Fibroblast of lung (primary cell): ENCODE measurements at places on chromosomes 16 and 17. TPM values are rescaled to one million over a fixed set of nuclear protein-coding genes. Genes with fewer than 3 reads are reported as not detected.

DNA sequence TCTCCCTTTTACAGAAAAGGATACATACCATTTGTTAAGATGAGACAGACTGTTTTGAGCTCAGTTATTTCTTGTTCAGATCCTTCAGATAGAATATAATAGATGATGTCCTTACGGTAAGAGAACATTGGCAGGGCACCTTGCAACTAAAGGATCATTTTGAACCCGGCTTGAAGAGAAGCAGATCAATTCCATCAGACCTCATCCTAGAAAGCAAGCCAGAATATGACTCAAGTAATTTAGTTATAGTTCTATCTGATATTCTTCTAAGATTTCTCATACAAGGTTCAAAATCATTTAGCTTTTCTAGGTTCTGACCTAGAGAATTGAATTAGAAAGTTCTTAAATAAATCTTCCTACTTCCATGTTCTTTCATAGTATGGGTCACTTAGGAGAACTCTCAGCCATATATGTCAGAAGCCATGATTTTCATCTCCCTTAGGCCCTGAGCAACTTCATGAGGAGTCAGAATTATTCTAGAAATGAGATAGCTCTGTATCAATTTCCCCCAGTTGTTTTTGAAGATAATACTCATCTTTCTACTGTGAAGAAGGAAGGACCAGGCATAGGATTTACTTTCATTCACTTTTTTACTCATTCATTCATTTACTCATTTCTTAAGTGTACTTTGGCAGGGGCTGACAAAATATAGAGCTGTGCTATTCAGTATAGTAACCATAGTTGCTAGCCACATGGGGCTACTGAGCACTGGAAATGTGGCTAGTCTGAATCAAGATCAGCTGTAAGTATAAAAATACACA lies 2.5 kb upstream of the CMTM1 start:
- DNase-seq: no peak

DNA sequence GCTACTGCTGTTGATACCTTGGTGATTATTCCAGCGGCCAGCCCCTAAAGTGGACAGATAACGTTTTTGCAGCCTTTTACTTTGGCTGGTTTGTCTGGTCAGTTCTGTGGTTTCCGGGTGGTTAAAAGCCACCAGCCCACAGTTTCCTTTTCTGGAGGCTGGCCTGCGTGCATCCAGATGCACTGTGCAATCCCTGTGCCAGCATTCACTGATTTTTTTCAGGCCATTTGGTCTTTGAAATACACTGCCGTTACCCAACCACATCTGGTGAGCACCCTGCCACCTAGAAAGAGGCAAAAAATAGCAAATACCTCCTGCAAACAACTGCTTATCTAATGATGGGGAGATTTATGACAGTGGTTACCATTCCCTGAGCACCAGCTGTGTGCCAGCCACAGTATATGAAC lies 797 bp downstream of the NUDT7 start:
- peak; percentile 76 for DNase-seq

ORC6 gene
- 1.3 and 5.0 TPM in 2 replicates for total RNA-seq

DNA sequence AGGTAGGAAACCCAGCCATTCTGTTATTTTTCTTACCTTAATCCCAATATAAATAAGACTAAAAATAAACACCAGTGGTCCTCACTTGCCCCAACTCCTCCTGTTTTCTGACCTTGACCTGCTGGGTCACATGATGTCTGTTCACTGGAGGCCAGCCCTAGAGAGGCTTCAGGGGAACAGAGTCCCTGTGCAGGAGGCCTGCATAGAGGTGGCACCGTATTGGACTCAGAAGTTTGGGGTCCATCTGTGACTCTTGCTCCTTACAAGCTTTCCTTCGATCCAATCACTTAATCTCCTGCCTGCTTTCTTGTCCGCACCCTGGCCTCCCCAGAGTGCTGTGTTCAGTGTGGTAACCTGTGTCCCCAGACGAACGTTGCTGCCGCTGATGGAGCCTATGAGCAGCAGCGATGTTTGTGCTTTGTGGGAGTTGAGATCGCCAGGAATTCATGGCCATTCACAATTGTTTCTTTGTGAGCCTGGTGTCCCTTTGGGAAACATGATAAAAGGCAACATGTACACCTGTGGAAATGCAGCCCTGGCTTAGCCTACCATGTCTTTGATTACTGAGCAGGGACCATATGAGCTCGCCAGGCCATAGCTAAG lies 4.7 kb downstream of the IGSF6 start:
- no peak for DNase-seq

GRCh38 chr16:81035398-81035974 lies at the start of gene ATMIN:
Gene ATMIN (plus strand): TSS chr16:81035842. CDS start chr16:81035871, 29 bp downstream.
- DNase-seq: peak; percentile 69

DNA sequence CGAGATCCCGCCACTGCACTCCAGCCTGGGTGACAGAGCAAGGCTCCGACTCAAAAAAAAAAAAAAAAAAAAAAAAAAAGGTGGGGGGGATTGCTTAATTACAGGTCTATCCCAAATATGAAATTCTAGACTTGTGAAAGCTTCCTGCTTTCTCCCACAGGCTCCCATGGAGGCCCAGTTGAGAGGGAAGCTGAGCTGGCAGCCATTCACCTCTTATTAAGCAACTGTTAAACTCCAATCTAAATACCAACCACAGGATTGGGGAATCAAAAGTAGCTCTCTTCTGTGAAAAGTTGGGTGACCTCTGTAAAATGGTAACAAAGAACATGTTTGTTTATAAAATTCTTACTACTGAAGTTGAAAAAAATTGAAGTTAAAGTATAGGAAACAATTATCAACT lies 45.8 kb upstream of the STAC2 start:
- DNase-seq: no peak

GPR142 gene
- not detected in 2 replicates for total RNA-seq

DNA sequence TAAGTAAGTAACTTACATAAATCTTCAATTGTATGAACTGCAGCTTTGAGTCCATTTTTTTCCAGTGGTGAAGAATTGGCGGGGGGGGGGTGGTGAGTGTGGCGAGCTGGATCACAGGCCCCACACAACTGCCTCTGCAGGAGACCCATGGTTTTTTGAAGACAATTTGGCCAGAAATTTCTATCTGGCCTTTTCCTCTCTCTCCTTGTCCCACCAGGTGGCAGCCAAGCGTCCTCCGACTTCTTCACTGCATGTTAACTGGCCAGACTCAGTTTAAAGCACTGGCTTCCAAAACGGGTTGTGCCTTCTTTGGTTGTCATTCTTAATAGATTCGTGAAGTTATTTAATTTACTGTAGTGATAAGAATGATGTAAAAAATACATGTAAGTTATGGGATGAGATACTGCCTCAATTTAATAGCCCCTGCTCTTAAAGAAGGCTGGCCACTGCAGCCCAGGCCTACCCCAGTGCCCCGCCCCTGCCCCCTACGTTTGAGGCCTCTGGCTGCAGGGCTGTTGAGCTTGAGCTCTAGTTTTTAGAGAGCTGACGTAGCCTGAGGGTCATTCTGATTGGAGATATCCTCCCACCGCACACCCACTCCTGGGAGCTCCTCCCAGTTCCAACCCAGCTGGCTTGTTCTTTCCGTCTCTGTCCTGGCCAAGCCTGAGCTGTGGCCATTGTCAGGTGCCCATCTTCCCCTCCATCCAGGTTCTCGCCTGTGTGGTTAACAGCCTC lies 36.4 kb downstream of the AKAP1 start:
- peak; percentile 51 for DNase-seq

DNA sequence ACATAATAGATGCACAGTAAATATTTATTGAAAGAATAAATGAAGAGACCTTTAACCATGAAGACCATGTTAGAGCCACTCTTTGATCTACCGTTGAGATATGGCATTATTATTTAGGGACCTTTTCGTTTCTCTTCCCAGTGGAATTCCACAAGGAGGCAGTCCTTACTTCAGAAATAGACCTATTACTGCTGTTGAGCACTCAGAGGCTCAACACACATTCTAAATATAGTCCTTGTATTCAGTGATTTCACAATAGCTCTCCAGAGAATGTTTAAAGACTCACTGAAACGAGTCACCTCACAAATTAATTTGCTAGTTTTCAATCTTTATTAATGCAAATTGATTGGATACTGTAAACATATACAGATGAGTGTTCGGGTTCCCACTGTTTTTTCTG lies 603.8 kb downstream of the CDH8 start:
- DNase-seq: no peak

- no peak for DNase-seq
These were observed 42.1 kb upstream of the BHLHA9 start for GRCh38 chr17:1227917-1228780.

DNA sequence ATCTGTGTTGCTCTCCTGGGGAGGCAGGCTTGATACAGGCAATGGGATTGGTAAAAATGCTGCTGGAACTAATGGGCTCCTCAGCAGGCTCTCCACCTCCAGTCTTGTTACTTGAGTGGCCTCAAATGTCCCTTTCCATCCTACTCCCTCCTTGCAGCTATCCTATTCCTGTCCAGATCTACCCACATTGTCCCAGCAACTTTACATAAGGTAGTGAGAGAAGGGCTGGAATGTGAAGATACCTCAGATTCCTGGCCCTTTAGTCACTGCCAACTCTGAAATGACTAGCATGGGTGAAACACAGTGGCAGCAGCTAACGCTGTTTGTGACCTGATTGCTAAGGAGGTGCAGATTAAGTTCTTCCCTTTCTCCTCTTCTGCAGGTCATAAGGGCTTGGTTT lies 210.1 kb upstream of the HS3ST4 start:
- peak; percentile 9 for DNase-seq

GRCh38 chr17:59160157-59161025 lies 4.8 kb downstream of the PRR11 start:
- DNase-seq: peak; percentile 29

GRCh38 chr16:2271848-2272461 lies 4.0 kb upstream of the RNPS1 start:
- no peak for DNase-seq

SOX8 gene
- total RNA-seq: under 0.01 TPM in 1 of 2 replicates, not detected in the other

OR2C1 gene
- total RNA-seq: under 0.01 and 0.17 TPM in 2 replicates

DNA sequence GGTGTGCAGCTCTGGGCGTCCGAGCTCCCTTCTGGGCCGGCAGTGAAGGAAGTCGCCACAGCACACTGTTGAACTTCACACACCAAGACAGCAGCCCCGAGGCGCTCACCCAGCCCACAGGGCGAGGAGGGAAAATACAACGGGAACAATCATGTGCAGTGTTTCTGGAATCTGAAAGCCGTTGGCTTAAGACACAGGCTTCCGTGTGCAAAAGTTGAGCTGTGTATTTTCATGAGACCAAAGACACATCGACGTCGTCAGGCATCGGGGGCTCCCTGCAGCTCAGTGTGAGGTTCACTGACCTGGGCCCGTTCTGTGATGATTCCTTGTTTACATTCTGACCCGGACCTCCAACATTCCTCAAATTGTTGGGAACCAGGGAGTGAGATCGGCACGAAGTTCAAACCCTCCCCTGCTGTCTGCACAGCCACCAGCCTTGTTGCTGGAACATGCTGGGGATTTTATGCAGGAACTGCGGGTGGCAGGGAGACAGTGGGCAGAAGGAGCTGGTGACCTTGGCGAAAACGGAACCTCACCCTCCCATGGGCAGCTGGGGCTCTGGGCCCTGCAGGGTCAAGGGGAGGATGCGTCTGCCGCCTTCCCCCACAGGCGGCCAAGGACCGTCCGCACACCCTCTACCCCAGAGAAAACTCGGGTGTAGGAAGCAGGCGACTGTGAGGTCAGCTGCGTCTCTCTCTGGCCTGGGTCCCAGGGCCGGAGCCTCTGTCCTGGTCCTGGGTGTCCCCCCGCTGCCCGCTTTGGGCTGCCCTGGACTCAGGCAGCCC lies 72.2 kb downstream of the METRNL start:
- peak; percentile 7 for DNase-seq

SLC13A5 gene
- total RNA-seq: not detected in 2 replicates

ATP6V0C gene
- total RNA-seq: 5.1 and 11.2 TPM in 2 replicates

DNA sequence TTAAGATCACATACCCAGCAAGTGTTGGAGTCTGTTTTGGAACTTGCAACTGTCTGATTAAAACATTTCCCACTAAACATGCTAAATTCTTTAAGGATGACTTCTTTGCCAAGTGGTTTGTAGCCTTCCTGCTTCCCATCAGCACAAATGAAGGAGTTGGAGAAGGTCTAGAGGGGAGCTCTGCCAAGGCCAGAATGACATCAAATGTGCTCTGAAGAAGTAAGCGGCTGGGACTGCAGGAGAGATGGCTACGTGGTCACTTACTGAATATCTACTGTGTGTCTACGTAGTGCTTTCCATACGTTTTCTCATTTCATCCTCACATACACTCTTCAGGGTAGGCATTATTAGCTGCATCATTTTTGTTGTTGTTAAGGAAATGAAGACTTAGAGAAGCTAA lies 135.7 kb upstream of the NLRP1 start:
- no peak for DNase-seq

- DNase-seq: no peak
These were observed 128.1 kb downstream of the AIPL1 start for GRCh38 chr17:6306820-6307219.

DNA sequence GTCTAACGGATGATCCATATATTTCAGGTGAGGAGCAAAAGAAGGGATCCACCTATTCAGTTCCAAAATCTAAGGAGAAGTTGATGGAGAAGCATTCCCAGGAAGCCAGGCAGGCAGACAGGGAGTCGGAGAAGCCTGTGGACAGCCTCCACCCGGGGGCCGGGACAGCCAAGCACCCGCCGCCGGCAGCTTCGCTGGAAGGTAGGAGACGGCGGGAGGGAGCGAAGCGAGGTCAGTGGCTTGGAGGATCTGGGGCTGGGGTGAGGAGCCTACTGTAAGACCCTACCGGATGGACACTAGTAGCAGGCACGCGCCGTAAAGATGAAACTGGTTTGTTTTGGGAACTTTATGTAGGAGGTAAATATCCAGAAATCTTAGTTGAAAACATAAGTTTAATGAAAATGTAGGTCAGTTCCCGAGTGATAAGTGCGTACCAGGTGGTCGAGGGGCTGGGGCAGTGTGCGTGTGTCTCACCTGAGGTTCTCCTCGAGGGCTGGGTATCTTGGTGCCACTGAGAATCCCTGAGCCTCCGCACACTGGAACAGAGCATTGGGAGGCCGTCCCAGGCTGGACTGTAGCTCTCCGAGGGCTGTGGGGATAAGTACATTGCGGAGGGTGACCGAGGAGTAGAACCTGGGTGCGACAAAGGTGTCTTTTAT lies 714 bp downstream of the SPATA33 start:
- no peak for DNase-seq

DNA sequence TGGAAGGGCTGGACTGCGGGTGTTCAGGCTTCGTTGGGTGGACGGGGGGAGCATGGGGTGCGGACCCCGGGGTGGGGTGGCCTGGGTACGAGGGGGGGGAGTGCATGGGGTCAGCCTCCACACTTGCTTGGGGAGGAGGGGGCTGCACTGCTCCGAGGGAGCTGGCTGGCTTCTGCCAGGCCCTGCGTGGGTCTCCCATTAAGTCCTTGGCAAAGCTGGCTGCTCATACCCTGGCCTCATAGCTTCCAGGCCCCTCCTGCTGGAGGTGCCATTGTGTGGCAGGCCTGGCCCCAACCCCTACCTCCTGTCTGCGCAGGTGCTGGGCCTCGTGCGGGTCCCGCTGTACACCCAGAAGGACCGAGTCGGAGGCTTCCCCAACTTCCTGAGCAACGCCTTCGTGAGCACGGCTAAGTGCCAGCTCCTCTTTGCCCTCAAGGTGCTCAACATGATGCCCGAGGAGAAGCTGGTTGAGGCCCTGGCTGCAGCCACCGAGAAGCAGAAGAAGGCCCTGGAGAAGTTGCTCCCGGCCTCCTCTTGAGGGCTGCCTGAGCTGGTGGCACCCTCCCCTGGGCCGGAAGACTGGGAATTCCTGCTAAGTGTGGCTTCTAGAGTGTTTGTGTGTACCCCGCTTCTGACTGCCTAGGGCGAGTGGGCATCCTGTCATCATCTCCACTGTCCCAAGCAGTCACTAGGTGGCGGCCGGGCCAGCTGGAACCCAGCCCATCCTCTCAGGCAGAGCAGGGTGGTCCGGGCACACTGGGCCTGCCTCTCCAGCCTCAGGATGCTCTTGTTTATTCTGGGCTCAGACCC lies 1.5 kb downstream of the NUDT16L1 start:
- DNase-seq: no peak
